ENCODE measurements at places on chromosomes 13 and 19.
A peak's percentile ranks its signal among the peaks of the same experiment; 100 is the strongest.

- no peak for DNase-seq
Observed at GRCh38 chr13:43141685-43142084, 118.3 kb downstream of the DNAJC15 start.

GRCh38 chr19:8641221-8641907 is 10.9 kb downstream of the NFILZ start:
- no peak for DNase-seq

DNA sequence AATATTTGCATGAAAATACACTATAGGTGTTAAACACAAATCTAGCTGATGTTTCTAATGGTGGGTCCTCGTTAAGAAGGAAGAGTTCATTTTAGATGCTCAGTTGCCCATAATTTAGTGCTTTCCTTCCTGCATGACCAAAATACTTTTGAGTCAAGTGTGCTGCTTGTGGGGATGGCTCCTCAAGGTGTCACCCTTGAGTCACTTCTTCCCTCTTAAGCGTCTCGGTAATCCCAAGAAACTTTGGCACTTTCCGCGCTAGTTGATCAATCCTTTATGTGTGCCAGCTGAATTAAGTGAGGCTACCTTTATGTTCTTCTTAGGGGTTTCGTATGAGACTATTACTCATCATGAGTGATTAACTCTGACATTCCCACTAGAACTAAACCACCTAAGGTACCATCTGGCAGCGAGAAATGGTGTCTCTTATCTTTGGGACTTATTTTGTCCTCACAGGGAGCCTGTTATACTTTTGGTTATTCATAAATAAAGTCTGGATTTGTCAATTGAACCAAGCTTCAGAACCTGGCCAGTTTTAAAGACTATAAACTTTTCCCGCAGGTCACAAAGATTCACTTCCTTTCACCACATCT is 106.8 kb downstream of the NHLRC3 start:
- peak; percentile 6 for DNase-seq

- DNase-seq: no peak
Observed at GRCh38 chr13:43128504-43128961, 105.1 kb downstream of the DNAJC15 start.

GRCh38 chr13:59663707-59664106 is 500.0 kb downstream of the DIAPH3 start:
- DNase-seq: no peak

DNA sequence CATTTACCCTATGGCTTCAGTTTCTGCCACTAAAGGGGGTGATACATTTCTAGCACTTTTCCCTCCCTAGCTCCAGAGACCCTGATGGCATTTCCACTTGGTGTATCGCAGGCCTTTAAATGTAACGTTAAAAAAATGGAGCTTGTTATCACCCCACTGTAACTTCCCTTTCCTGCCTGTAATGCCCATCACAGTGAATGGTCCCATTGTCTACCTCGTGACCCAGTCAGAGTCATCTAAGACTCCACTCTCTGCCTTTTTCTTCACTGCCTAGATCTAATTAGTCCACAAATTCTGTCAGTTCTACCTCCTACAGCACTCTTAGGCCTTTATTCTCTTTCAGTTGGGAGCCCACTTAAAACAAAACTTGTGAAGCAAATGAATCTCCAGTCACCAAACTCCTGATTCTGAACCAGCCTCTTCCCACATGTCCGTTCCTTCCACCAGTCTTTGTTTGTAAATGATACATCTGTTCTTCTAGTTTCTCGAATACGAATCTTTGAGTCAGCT is 64.8 kb downstream of the NHLRC3 start:
- no peak for DNase-seq

DNA sequence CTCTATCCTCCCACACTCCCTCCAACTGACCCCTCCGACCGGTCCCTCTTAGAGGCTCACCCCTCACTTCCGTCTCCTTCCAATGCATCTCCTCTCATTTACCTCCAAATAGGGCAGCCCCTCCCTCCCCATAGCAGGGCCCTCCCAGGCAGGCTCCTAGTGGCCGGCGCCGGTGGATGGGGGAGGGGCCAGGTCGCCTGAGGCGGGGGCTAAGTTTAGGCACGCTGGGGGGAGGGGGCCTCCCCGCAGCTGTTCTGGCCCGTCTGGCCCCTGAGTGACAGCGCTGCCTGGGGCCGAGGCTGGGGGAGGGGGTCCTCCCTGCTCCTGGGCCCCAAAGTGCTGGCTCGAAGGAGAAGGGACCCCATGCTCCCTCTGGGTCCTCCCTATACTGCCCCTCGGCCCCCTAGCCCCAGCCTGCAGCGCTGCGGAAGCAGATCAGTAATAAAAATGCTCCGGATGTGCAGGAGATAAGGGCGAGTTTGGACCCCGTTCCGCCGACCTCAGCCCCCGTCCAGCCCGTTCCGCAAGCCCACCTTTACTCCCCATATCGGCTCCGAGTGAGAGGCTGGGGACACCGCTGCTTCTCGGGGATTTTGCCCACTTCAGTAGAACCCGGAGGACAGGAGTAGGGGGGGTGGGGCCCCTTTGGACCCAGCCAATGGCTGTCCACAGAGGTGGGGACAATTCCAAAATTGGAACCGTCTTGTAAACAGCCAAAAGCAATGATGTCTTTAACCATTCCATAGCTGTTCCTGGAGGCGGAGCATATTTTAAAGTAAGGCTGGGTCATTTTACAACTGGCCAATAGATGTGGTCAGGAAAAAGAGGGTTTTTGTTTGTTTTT is 4.0 kb downstream of the RTN2 start:
- no peak for DNase-seq

DNA sequence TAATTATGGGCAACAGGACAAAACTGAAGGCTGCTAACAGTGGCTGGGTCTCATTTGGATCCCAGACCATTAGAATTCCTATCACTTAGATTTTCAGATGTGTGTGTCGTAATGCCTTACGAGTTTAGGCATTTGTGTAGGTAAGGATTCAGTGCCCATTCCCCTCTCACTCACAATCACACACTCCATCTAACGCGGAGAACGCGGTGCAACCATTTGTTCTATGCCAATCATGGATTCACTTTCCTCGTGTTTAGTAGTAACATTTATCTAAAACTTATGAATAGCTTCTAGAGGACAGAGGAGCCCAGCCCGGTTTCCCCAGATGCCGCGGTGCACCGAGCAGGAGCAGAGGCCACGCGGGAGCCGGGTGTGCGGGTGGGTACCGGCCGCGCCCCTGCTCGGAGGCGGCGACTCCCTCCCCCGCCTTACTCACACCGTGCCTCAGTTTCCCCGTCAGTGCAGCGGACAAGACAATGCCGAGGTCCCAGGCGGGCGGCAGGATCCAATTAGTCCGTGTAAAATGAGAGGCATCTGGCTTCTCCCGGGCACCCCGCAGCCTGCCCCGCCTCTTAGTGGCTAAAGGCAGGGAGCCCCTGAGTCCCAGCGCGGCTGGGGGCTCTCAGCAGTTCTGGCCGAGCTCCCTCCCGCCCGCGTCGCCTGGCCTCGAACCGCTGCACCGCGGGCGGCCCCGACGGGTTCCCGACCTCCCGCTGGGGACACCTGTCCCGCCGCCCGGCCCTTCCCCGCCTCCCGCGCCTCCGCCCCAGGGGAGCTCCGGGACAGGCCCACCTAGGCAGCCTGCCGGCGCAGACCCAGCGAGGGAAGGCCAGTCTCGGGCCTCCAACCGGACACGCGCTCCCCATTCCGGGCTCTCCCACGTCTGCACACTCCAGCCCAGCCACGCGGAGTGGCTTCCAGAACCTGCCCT is 5.9 kb upstream of the C1QTNF9B start:
- DNase-seq: no peak

DNA sequence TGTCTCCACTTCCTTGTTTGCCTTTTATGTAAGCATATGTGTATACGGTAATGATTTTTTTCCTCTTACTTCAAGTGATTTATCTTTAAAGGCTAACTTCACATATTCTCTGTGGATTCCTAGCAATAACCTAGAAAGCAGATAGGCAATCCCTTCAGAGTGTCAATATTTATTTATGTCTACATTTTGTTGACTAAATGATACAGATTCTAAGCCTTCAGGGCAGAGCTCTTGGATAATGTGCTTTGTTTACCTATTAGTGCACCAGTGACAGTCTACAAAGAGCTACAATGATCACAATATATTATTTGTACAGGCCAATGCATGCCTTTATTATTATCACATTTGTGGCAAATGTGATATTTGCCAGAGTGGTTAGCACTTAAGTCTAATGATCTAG is 406.2 kb downstream of the EFNB2 start:
- no peak for DNase-seq

GRCh38 chr19:53094754-53095575 is 8.3 kb downstream of the ZNF160 start:
- DNase-seq: no peak

DNA sequence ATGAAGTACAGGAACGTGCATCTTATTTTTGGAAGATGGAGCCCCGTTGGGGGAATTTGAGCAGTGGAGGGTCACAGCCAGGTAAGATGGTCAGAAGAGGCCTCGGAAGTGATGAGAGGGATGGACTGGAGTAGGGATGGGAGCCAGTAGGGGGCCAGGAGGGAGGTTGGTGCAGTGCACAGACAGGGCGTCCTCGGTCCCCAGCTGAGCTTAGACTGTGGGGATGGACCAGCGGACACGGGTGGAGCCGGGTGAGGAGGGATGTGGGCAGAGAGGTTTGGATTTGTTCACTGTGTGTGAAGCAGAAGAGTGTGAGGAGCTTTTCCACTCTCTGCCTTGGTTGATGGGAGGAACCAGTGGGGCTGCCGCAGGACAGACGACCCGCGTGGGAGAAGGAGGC is 10.6 kb downstream of the RPS9 start:
- no peak for DNase-seq

DNA sequence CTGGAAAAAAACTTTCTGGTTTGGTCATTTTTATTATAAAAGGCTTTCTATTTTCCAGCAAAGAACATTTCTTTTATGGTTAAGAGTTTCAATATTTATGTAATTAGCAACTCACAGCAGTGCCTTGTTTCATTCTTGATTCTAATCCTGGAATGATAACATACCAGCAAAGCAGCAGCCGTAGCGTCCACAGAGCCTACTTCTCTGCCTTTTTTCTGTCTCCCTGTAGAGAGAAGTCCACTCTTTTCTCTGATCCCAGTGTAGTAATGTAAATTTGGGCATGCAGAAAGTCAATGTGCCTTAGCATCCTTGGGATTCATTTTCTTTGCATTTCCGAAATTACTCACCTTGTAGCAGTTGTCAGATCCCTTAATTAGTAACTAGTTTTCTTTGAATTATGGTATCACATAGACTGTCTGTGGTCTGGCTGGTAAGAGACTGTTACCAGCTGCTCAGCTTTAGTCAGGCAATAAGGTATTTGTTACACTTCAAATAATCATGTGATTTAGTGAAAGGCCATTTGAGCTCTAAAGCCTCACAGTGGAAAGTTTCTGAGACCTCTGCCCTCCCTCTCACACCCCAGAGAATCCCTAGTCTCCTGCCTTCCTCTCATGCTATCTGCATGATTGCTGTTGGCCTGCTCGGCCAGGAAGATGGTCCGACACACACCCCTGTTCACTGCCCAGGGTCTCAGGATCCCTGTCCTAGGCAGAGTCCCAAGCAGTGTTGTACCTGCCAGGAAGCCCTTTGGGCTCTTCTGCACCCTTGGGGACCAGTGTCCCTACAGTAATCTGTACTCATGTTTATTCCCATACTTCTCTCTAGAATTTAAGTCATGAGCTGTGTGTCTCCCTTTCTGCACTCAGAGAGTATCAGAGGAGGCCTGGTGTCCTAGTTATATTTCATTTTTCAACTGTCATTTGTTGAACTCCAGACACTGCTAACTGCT is 86.3 kb downstream of the LRCH1 start:
- no peak for DNase-seq

- DNase-seq: no peak
Observed at GRCh38 chr19:52716522-52716921, 18.3 kb downstream of the ZNF611 start.

- no peak for DNase-seq
Observed at GRCh38 chr13:24038405-24038804, 122.1 kb upstream of the SPATA13 start.

- DNase-seq: no peak
Observed at GRCh38 chr13:46378411-46378810, 8.6 kb downstream of the RUBCNL start.

DNA sequence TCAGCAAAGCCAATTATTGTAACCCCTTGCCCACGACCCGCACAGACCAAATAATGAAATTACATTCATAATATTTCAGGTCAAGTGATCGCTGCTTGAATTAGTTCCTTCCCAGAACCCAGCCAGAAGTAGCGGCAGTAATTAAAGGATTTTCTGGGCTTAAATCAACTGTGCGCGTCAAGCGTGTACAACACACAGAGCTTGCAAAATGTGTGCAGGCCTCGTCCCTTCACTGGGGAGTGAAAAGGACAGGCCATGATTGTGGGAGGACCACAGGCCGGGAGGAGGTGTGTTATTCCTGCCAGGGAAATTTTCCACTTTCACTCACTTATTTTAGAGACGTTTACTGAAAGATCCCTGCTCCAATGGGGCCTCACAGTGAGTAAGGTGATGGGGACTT is 84.9 kb downstream of the CHST8 start:
- DNase-seq: no peak

- DNase-seq: no peak
Observed at GRCh38 chr13:24381541-24382265, 72.3 kb downstream of the C1QTNF9 start.

DNA sequence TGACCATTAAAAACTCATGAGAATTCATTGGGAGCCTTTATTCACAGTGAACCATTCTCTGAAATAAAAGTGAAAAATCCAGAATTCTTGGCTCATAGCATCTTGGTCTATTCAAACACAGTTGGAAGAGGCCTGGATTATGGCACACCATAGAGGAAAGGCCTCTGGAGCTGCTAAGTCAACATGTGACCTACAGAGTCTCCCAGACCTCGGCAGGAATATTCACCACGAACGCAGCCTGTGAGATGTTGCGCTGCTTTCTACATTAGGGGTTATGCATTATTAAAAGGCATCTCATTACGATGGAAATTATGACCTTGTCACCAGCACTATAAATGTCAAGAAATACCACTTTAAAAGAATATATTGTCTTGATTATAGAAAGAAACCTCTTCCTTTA is 132.6 kb downstream of the EFNB2 start:
- DNase-seq: no peak

DNA sequence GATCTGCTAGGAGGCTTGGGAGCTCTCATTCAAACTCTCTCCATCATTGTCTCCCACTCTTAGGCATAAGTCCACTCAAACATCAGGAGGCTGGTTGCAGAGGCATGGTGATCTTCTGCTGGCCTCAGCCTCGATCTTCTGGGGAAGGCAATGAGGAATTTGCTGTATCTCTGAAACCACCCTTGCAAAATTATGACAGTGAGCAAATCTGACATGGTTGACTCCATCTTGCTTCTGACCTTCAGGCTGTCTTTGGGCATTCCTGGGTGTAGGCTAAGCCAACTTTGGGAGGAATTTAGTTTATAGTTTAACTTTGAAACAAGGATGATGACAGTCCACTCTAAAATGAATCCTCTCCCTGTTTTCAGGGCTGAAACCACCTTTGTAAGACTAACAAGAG is 84.1 kb upstream of the ABCC4 start:
- no peak for DNase-seq

- peak; percentile 95 for DNase-seq
Observed at GRCh38 chr13:23375001-23375971, 58.2 kb downstream of the SACS start.

DNA sequence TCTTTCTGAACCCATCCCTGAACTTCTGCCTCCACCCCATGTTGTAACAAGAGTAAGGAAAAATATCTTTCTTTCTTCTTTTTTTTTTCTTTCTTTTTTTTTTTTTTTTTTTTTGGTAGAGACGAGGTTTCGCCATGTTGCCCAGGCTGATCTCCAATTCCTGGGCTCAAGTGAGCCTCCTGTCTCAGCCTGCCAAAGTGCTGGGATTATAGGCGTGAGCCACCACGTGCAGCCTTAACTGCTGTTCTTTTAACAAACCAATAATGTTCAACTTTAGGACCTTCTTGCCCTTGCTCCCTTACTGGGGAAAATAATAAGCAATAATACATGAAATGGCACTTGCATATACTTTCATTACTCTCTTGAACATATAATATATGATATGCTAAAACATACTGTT is 19.6 kb downstream of the GPR183 start:
- DNase-seq: no peak
